ENCODE measurements at places on chromosomes 1 and 21. TPM values are rescaled to one million over a fixed set of nuclear protein-coding genes. Genes with fewer than 3 reads are reported as not detected.

CCSAP gene
- total RNA-seq = 5.2 TPM

HMGCL gene
- total RNA-seq = 84.5 TPM

CAMK2N1 gene
- 36.7 TPM for total RNA-seq

KRTAP19-3 gene
- total RNA-seq = not detected

LZIC gene
- 26.6 TPM for total RNA-seq

VASH2 gene
- total RNA-seq = 0.99 TPM

OLFML3 gene
- 139 TPM for total RNA-seq

CPLANE2 gene
- total RNA-seq = 9.5 TPM

CTNNBIP1 gene
- total RNA-seq = 24.4 TPM

PTGER3 gene
- 3.9 TPM for total RNA-seq

SELENOF gene
- total RNA-seq = 199 TPM

ZBTB8B gene
- not detected for total RNA-seq

ZYG11A gene
- total RNA-seq = 3.5 TPM

OR6P1 gene
- not detected for total RNA-seq

FAM167B gene
- total RNA-seq = 0.66 TPM

PRKCZ gene
- total RNA-seq = 1.5 TPM

PCBP3 gene
- 1.9 TPM for total RNA-seq

SEMA4A gene
- total RNA-seq = 1.8 TPM

DPT gene
- total RNA-seq = 1.8 TPM

S100A6 gene
- total RNA-seq = 1,851 TPM

NSUN4 gene
- 14.2 TPM for total RNA-seq

GBP4 gene
- total RNA-seq = 0.15 TPM

LCE1D gene
- not detected for total RNA-seq

CEP350 gene
- 78.8 TPM for total RNA-seq

SPRR1B gene
- total RNA-seq = not detected

OVAAL gene
- not detected for total RNA-seq

CFAP74 gene
- not detected for total RNA-seq

LHX8 gene
- under 0.01 TPM for total RNA-seq

C8A gene
- total RNA-seq = under 0.01 TPM

HUNK gene
- not detected for total RNA-seq
